Uterus (tissue), 4 donors: ENCODE measurements at places on chromosomes 16 and 17.
A peak's percentile ranks its signal among the peaks of the same experiment; 100 is the strongest.

DNA sequence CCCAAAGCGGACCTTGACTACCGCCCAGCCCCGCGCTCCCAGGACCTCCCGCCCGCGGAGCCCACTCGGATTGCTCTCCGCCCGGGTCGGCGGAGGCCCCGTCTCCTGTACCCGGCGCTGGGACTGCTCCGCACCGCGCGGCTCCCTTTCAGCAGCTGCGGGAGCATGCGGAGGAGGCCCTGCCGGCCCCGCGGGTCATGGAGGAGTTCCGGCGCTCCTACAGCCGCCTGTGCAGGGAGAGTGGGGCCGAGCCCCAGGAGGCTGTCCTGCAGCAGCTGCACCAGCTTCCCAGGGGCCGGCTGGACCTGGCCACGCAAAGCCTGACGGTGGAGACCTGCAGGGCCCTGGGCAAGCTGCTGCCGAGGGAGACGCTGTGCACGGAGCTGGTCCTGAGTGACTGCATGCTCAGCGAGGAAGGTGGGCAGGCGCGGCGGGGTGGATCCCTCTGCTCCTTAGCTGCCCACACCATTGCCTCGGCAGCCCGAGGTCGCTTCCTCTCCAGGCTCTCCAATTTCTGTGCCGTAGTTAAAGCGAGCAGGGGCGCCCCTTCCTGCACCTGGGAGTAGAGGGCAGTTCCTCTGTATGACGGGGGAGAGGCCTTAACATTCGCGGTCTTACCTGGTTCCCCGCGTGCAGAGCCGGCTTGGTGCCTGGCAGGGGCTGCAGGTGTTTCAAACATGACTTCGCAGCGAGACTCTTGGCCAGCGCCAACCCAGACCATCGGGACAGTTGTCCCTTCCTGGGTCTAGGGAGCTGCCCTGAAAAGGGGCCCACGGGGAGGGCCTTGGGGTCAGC is 539 bp downstream of the LRRC45 start:
- no peaks in the 10 kb centered on the region for H3K4me1 ChIP-seq
- H3K27ac ChIP-seq, result no peak overlapping the region
- H3K4me3 ChIP-seq, result peak overlapping the region; percentile 74
- no peaks in the 10 kb centered on the region for H3K27me3 ChIP-seq

GRCh38 chr17:74325376-74325742 is 667 bp upstream of the KIF19 start:
- peaks cover 7% of the 10 kb centered on the region for H3K27me3 ChIP-seq
- DNase-seq, result no peak
- H3K36me3 ChIP-seq, result no peaks in the 10 kb centered on the region
- no peak overlapping the region for H3K4me3 ChIP-seq

GRCh38 chr16:53457670-53458069 is 23.4 kb downstream of the RBL2 start:
- no peaks in the 10 kb centered on the region for H3K4me1 ChIP-seq
- H3K36me3 ChIP-seq, result no peaks in the 10 kb centered on the region
- H3K4me3 ChIP-seq, result no peak overlapping the region
- H3K27me3 ChIP-seq, result no peaks in the 10 kb centered on the region
- DNase-seq, result no peak

DNA sequence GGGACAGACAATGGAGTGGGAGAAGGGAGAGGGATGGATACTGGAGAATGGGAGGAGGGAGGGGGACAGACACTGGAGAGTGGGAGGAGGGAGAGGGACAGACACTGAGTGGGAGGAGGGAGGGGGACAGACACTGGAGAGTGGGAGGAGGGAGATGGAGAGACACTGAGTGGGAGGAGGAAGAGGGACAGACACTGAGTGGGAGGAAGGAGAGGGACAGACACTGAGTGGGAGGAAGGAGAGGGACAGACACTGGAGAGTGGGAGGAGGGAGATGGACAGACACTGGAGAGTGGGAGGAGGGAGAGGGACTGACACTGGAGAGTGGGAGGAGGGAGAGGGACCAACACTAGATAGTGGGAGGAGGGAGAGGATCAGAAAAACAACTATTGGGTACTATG is 426.7 kb upstream of the PMFBP1 start:
- no peak overlapping the region for H3K4me3 ChIP-seq
- no peaks in the 10 kb centered on the region for H3K4me1 ChIP-seq

- no peak overlapping the region for H3K27ac ChIP-seq
- no peaks in the 10 kb centered on the region for H3K27me3 ChIP-seq
- DNase-seq, result no peak
- no peaks in the 10 kb centered on the region for H3K4me1 ChIP-seq
- no peaks in the 10 kb centered on the region for H3K36me3 ChIP-seq
Measured at GRCh38 chr16:80754476-80754875, 49.9 kb downstream of the CDYL2 start.

- DNase-seq, result no peak
- no peaks in the 10 kb centered on the region for H3K4me1 ChIP-seq
- H3K36me3 ChIP-seq, result no peaks in the 10 kb centered on the region
- peak overlapping the region; percentile 2 for H3K27ac ChIP-seq
Measured at GRCh38 chr16:85561248-85562092, 51.7 kb upstream of the GSE1 start.

DNA sequence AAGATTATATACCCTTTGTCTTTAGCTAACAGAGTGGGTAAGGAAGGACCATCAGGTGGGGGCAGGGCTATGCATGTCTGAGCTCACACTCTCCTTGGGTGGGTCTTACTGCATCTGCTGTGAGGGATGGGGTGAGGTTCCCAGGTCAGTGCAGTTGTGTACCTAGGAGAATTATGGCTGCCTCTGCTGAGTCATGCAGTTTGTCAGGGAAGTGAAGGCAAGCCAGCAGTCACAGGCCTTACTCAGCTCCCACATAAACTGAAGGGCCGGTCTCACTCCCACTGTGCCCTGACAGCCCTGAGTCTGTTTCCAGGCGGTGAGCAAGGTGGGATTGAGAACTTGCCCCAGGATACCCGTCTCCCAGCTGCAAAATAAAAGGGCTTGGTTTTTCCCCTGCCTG is 328.6 kb downstream of the MAP2K6 start:
- H3K27me3 ChIP-seq, result no peaks in the 10 kb centered on the region
- H3K4me3 ChIP-seq, result no peak overlapping the region
- H3K36me3 ChIP-seq, result no peaks in the 10 kb centered on the region
- no peak overlapping the region for H3K27ac ChIP-seq

DNA sequence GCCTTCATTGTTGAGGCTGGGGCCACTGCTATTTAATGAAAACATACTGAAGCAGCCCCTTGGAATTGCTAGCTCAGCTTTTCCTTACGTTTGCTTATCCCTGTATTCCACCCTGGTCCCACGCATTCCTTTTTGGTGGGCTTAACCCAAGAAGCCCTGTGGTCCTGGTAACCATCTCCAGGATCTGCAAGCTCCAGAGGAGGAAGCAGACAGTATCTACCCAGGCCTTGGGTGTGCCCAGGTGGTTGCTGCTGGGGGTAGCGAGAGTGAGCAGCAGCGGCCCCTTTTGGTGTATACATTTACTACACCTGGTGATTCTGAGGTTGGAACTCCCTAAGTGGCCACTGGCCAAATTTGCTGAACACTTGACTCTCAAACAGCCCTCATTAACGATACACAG is 97.7 kb downstream of the CBLN1 start:
- no peaks in the 10 kb centered on the region for H3K36me3 ChIP-seq
- no peak overlapping the region for H3K4me3 ChIP-seq
- H3K4me1 ChIP-seq, result no peaks in the 10 kb centered on the region
- DNase-seq, result no peak

- no peaks in the 10 kb centered on the region for H3K36me3 ChIP-seq
- H3K27me3 ChIP-seq, result no peaks in the 10 kb centered on the region
- H3K4me1 ChIP-seq, result no peaks in the 10 kb centered on the region
- no peak overlapping the region for H3K27ac ChIP-seq
- H3K4me3 ChIP-seq, result no peak overlapping the region
Measured at GRCh38 chr16:88560714-88561484, 9.3 kb upstream of the ZC3H18 start.

GRCh38 chr17:82917699-82918345 is 78.0 kb upstream of the ZNF750 start:
- no peaks in the 10 kb centered on the region for H3K4me1 ChIP-seq
- DNase-seq, result no peak
- H3K36me3 ChIP-seq, result no peaks in the 10 kb centered on the region
- H3K27me3 ChIP-seq, result no peaks in the 10 kb centered on the region

GRCh38 chr17:2124391-2124790 is 69.5 kb downstream of the HIC1 start:
- no peaks in the 10 kb centered on the region for H3K27me3 ChIP-seq
- no peaks in the 10 kb centered on the region for H3K36me3 ChIP-seq
- peaks cover 3% of the 10 kb centered on the region for H3K4me1 ChIP-seq
- no peak for DNase-seq
- H3K4me3 ChIP-seq, result no peak overlapping the region
- H3K27ac ChIP-seq, result peak overlapping the region; percentile 79

DNA sequence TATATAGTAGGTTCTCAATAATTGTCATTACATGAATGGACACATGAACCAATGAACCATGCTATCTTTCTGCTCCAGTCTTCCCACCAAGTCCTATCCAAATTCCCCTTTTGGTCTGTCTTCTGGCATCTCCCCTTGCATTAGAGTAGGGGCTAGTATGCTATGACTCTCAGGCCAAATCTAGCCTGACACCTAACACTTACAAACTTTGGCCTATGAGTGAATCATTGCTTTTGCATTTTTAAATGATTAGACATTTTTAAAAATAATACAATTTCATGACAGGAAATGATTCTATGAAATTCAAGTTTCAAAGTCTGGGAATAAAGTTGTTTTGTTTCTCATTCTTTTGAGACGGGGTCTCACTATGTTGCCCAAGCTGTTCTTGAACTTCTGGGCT is 102.5 kb upstream of the MAF start:
- H3K27me3 ChIP-seq, result no peaks in the 10 kb centered on the region
- no peak for DNase-seq
- H3K4me1 ChIP-seq, result no peaks in the 10 kb centered on the region
- no peak overlapping the region for H3K4me3 ChIP-seq
- no peak overlapping the region for H3K27ac ChIP-seq
- no peaks in the 10 kb centered on the region for H3K36me3 ChIP-seq

- H3K4me1 ChIP-seq, result peaks cover 48% of the 10 kb centered on the region
- H3K27ac ChIP-seq, result peak overlapping the region; percentile 92
- DNase-seq, result peak; percentile 93
Measured at GRCh38 chr17:7561028-7561575, 617 bp upstream of the SENP3 start.

DNA sequence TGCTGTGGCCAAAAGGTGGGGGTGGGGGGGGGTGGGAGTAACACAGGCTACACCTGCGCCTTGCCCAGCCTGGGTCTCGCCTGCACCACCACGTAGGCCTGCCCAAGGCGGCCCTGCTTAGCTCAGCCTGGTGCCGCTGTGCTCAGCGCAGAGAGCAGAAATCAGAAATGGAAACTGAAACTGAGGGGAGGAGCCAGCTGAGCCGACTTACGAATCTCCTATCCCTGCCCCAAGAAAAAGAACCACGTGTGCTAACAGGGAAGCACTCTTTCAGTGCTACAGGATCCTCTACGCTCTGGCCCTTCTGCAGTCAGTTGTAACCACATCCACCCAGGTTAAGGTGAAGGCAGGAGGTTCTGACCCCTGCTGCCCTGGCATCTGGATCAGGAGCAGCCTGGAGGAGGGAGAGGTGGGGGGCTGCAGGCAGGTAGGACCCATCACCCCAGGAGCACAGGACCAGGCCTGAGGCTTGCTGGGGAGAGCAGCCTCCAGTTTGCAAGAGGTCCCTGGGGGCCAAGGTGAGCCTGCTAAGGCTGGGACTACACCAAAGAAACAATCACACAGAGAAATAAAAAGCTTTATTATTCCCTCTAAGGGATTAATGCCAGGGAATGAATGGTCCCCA is at the start of gene DHX58:
Gene DHX58, minus strand, starts transcription at position 163 of the 625 bp plus-strand sequence. CDS start 822 bp downstream, outside the sequence.
- DNase-seq, result peak; percentile 77
- no peaks in the 10 kb centered on the region for H3K36me3 ChIP-seq
- H3K4me1 ChIP-seq, result peaks cover 14% of the 10 kb centered on the region
- peak within 1 kb of the TSS; percentile 42 for H3K4me3 ChIP-seq
- peak within 1 kb of the TSS; percentile 93 for H3K27ac ChIP-seq

- no peak overlapping the region for H3K4me3 ChIP-seq
- H3K27me3 ChIP-seq, result no peaks in the 10 kb centered on the region
- no peaks in the 10 kb centered on the region for H3K36me3 ChIP-seq
- H3K27ac ChIP-seq, result peak overlapping the region; percentile 38
- H3K4me1 ChIP-seq, result no peaks in the 10 kb centered on the region
Measured at GRCh38 chr16:15792563-15792971, 64.3 kb downstream of the MYH11 start.

DNA sequence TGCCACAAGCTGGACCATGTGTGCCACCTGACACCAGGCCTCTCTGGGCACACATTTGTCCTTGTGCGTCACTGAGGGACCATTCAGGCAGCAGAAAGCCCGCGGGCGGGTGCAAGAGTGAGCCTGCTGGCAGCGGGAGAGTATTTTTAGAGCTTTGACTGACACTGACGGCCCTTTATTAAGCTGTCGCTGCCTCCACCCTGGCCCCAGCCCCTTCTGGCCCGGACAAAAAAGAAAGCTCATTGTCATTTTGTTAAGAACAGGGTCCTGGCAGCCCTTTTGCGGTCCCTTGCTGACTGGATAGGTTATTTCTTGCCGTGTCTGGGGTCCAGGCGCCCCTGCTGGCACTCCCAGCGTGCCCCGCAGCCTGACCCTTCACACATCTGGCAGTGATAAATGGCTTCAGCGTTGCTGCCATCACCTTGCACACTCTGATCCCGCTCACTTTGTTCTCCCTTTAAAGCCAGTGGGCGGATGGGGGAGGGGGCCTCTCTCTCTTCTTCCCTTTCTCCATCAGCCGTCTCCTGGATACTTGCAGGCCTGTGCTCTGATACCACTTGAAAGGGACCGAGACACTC is 78.4 kb upstream of the NKD1 start:
- H3K4me3 ChIP-seq, result no peak overlapping the region
- DNase-seq, result no peak
- no peak overlapping the region for H3K27ac ChIP-seq
- no peaks in the 10 kb centered on the region for H3K27me3 ChIP-seq
- H3K36me3 ChIP-seq, result no peaks in the 10 kb centered on the region

GRCh38 chr17:45370949-45371413 is 54.2 kb upstream of the MAP3K14 start:
- H3K27ac ChIP-seq, result peak overlapping the region; percentile 73
- H3K27me3 ChIP-seq, result no peaks in the 10 kb centered on the region
- H3K4me3 ChIP-seq, result no peak overlapping the region
- H3K4me1 ChIP-seq, result peaks cover 7% of the 10 kb centered on the region
- H3K36me3 ChIP-seq, result no peaks in the 10 kb centered on the region

DNA sequence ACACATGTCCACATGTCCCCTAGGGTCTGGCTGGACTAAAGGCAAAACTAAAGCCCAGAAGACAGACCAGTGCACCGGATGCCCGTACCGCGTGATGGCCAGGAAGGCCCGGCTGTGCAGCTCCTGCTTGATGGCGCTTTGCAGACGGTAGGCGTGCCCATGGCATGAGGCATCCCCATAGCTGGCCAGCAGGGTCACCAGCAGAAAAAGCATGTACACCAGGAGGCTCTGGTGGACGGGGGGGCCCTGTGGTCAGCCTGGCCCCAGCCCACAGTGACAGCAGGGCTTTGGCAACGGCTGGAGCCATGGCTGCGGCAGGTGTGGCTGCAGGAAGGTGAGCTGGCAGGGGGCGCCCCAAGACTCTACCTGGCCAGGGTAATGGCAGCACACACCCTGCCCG is 42.8 kb downstream of the PKD1 start:
- DNase-seq, result no peak
- no peak overlapping the region for H3K27ac ChIP-seq

GRCh38 chr16:12225255-12225654 is 248.7 kb downstream of the SNX29 start:
- DNase-seq, result no peak
- no peak overlapping the region for H3K27ac ChIP-seq
- H3K4me3 ChIP-seq, result no peak overlapping the region
- H3K4me1 ChIP-seq, result no peaks in the 10 kb centered on the region
- no peaks in the 10 kb centered on the region for H3K36me3 ChIP-seq
